ENCODE measurements at places on chromosomes 6 and 20. TPM values are rescaled to one million over a fixed set of nuclear protein-coding genes. Genes with fewer than 3 reads are reported as not detected.
A peak's percentile ranks its signal among the peaks of the same experiment; 100 is the strongest.

NR2E1 gene
- not detected for total RNA-seq

DNA sequence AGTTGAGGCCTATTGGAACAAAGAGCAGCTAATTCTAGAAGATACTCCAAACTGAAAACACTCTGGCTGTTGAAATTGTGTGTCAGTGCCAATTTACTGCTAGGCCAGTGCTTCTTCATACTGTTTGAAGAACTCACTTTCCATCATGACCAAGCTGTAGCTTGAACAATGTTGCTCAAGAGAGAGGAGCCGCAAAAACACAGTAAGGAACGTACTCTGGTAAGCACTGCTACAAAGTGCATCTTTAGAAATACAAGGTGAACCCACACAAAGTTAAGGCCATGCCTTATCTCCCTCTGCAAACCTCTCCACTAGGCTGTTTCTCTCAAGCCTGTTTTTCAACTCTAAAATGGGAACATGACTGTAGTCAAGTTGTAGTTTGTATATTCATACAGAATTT is 74.5 kb upstream of the TULP1 start:
- no peak for DNase-seq

DNA sequence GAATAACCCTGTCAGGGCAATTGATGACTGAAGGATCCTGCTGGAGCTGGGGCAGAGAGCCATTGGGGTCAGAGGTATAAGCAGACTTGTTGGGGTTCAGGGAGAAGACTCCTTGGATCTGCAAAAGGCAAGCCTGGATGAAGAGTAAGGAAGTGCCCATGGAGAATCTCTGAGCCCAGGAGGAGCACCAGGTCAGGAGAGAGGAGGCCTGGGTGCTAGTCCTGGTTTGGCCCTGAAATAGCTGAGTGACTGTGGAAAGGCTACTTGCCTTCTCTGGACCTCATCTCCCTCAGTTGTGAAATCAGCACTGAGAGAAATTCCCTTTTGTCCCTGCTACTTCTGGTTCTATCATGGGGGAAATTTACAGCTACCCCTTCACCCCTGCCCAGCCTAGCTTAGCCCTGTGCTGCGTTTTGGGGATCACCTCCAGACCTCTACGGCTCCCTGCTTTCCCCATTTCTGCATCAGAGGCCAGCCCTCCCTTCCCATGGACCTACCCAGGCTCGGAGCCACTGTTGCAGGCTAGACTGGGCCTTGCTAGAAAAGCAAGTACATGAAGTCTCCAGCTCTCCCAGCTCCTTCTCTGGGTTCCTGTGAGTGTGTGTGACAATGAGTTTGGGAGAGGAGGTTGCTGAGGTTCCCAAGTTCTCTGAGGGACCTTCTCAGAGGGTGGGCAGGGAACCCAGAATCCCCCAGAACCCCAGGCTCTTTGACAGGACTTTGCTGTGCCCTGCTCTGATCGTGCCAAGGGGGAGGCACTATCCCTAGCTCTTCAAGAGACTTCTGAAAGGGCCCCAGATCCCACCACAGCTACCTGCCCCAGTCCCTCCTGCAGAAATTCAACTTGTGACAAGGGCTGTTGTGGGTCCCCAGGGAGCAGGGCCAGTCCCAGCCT is 2.3 kb upstream of the NCR2 start:
- DNase-seq, result no peak

GRCh38 chr6:134721060-134721405 is 228.9 kb downstream of the ALDH8A1 start:
- DNase-seq, result no peak

RALGAPA2 gene
- 8.6 TPM for total RNA-seq

- no peak for DNase-seq
Measured at GRCh38 chr6:90249458-90249857, 47.2 kb downstream of the BACH2 start.

DNA sequence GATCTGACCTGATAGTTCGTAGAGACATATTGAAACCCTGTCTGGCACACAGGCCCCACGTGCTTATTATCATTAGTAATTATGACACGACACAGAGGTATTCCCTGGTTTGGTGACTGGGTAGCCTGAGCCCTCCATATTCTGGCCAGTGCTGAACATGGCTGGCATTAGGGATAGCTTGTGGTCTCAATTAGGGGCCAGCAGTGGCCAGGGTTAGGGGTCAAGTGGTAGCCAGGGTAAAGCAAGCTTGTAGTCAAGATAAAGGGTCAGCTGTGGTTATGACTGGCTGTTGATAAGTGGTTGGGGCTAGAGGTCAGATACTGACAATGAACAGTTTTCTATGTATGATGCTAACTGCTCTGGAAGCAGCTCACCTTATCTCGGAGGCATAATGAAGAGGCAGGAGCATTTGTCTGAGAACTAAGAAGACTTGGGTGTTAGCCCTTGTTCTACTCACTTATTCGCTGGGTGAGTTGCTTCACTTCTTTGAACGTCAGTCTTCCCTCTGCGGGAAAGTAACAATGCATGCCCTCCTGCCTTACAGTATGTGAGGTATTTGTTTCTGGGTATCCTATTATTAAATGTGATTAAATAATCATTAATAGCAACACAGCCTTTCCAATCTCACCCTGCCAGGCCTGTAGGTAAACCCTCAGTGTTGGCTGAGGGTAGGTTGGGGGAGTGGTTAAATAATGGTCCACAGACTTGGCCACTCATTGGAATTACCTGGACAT is 66.7 kb downstream of the VEGFA start:
- no peak for DNase-seq

DNA sequence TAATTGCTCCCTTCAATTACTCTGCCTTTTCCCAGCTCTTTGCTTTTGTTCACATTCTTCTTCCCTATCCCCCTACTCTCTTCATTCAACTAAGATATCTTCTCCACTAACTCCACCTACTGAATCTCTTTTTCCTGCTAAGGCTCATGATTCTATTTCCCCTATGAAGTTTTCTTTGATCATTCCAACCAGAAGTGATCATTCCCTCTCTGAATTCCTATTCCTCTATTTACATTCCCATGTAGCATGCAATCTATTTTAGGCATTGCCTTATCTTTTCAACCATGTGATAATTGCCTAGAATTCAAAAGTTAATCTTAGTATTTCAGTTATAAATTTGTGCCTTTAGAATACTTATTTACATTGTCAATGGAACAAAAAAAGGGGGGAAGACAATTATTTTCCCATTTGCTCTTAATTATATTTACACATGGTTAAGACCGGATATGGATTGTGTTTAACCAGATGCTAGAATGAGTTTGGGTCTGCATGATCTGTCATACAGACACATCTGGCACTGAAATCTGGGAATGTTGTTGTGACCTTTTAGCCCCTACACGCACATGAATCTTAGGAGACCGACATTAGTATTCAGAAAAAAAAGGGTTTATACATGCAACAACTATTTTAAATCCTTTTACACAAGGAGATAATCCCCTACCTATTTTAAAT is 20.8 kb downstream of the MOXD1 start:
- DNase-seq, result peak; percentile 48

- DNase-seq, result no peak
Measured at GRCh38 chr6:169896826-169897456, 145.5 kb downstream of the ERMARD start.

GABRR1 gene
- total RNA-seq, result 0.40 TPM

TFAP2C gene
- total RNA-seq, result 0.09 TPM

CDKN1A gene
- 61.8 TPM for total RNA-seq

- DNase-seq, result no peak
Measured at GRCh38 chr6:89385846-89386245, 26.2 kb downstream of the RRAGD start.

Measured in muscle of leg (tissue), 16 donors.